ENCODE measurements at places on chromosomes 4 and X.

DNA sequence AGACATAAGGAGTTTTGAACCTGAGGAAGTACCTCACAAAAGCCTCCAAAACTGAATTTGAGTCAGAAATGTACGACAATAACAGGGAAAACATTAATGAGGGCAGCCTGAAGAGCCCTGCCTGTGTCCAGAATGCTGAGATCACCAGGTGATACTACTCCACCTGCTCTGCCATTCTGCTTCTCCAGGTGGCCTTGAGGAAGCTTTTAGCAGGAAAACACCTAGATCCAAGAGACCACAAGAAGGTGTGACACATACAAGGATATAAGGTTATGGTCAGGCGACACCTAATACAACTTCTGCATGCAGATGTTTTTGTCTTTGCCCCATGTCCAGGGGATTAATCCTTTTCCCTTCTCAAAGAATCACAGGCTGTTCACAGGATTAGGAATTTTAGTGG lies 15.3 kb downstream of the SOWAHB start:
- no peak for DNase-seq

- DNase-seq, result no peak
These were observed 139.9 kb downstream of the CPXCR1 start for GRCh38 chrX:88886908-88887307.

GRCh38 chr4:14130551-14130950 lies 503.0 kb upstream of the BOD1L1 start:
- DNase-seq, result no peak

DNA sequence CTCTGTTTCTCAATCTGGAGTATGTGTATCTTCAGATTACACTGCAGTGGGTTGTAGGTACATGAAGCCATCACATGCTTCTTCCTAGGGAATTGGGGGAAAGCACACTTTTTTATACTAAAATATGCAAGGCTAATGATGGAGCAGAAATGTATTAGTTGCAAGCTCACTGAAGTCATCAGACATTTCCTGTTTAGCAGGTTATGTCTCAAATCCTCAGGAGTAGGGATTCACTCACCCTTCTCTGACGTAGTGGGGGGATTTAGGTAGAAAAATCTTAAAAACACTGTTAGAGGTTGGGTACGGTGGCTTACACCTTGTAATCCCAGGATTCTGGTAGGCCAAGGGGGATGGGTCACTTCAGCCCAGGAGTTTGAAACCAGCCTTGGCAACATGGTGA lies 128.4 kb upstream of the GPC4 start:
- no peak for DNase-seq

GRCh38 chr4:126242679-126243390 lies 928.1 kb downstream of the FAT4 start:
- no peak for DNase-seq

DNA sequence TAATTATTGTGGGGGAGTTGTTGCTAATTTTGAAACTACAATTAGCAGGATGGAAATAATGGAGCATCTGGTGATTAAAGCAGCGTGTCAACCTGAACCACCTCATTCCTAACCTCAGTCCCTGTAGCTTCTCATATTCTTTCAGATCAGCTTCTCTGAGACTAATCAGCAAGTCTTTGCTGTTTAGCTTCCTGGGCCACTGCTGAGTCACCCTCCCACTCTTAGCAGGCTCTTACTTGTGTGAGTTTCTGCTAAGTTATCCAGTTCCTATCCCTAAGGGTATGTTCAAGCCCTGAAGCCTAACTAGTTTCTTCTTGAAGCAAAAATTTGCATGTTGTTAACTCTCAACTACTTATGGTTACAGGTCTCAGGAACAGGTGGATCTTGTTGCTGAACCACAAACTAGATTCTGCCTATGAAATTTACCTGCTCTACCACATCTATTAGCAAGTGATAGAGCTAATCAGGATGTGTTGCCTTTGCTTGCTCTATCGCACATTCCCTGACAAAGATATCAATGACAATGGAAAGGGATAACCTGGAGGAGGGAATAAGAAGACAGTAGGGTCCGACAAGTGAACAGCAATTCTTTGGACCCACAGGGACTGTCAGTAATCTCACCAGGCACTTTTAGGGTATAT lies 134.2 kb downstream of the EIF4E start:
- DNase-seq, result no peak

- DNase-seq, result no peak
These were observed 343.9 kb downstream of the UNC5C start for GRCh38 chr4:95204873-95205272.

DNA sequence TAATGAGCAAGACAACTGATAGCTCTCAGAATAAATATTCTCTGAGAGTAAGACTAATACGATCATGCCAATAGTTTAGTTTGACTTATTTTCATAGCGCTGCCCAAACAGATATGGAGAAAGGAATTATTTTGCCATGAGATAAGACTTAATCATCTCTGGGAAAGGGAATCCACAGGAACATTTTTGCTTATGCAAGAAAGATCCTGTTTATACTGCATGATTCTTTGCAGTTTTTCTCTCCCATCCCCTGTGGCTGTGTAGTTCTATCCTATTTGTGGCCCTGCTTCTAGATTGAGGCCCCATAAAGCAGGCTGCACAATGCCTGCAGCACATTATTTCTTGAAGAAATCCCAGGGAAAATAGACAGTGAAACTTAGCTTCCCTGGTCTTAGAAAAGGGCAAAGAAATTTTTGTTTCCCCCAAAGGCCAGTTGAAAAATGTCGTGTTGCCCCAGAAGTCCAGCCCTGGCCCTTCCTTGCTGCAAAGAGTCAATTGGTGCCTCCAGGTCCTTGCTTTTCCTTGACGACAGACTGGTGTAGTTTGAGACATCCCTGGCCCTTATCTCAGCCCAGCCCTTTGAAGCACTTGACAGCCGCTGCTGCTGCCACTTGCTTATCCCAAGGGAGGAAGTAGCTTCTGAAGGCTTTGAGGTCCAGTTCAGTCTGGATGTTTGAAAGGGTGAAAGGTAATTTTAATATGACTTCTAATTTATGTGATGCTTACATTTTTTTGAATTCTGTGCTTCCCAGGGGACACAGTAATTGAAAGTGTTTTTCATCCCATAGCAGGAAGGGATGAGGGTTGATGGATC lies 45.0 kb upstream of the SH3RF1 start:
- DNase-seq, result no peak

DNA sequence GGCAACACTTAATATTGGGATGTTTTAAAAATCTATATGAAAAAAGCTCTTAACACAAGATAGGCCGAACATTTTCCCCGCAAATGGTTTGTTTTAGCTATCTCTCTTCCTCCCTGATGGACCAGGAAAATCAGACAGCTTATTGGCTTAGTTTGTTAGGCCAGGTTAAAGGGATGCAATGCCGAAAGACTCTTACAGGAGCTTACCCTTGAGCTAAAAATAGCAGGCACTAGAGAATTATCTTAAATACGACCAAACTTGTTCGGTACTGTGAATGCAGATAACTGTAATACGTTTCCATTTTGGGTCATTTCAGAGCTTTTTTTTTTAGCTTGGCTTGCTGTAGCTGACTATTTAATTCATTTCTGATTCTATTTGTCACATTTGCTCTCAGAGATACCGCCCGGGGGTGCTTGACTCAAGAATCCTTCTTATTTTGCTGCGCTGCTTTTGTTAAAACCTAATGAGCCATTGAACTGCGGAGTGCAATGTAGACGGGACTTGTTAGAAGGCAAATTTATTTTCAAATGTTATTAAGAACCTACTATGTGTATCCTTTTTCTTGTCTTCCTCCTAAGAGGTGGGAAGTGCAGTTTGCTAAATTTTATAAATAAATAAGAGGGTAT lies 23.3 kb downstream of the PPARGC1A start:
- DNase-seq, result no peak

DNA sequence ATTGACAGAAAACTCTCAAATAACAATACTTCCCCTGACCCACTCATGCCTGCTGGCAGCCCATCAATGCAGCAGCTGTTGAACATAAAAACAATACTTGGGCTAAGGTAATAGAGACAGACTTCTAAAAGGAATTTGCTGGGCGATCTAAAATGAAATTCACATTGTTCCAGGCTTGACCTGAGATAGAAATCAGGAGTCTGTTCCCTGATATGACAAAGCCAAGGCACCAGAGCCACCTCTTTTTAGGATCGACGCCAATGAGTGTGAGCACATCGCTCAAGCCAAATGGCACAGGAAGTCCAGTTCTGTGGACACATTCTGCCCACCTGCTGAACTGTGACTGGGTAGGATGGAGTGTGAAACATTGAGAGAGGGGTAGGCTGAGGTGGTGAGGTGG lies 4.9 kb downstream of the SEPTIN11 start:
- no peak for DNase-seq

- no peak for DNase-seq
These were observed 15.8 kb upstream of the TXK start for GRCh38 chr4:48149827-48150370.

DNA sequence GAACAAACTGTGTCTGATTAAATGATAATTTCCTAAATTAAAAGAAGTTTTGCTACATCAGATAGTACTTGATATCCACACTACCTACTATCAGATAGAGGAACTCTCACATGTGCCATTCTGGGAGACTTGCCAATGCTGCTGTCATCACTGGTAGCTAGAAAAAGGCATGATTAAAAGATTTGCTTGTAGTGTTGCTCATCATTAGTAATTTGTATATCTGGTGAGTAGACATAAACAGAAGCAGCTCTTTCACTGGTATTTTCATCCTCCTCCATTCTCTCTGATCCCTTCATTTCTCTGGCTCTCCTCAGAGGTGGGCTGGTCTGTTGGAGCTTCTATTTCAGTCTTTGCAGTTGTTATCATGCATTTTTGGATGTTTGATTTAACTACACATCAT lies 56.0 kb downstream of the SPRY1 start:
- DNase-seq, result no peak

DNA sequence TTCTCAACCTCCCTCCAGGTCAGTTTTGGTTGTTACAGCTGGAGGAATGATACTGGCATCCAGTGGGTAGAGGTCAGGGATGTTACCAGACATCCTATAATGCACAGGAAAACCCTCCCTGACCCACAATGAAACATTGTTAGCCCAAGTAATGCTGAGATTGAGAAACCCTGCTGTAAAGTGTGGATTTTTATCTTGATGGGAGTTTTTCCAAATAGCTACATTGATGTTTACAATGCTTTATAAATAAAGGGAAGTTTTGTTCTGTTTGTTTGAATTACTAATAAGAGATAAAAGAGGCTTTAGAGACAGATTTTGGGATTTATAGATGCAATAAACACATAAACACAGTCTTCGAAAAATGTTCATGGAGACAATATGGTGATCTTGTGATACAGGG lies 194.0 kb upstream of the NUDT6 start:
- no peak for DNase-seq

DNA sequence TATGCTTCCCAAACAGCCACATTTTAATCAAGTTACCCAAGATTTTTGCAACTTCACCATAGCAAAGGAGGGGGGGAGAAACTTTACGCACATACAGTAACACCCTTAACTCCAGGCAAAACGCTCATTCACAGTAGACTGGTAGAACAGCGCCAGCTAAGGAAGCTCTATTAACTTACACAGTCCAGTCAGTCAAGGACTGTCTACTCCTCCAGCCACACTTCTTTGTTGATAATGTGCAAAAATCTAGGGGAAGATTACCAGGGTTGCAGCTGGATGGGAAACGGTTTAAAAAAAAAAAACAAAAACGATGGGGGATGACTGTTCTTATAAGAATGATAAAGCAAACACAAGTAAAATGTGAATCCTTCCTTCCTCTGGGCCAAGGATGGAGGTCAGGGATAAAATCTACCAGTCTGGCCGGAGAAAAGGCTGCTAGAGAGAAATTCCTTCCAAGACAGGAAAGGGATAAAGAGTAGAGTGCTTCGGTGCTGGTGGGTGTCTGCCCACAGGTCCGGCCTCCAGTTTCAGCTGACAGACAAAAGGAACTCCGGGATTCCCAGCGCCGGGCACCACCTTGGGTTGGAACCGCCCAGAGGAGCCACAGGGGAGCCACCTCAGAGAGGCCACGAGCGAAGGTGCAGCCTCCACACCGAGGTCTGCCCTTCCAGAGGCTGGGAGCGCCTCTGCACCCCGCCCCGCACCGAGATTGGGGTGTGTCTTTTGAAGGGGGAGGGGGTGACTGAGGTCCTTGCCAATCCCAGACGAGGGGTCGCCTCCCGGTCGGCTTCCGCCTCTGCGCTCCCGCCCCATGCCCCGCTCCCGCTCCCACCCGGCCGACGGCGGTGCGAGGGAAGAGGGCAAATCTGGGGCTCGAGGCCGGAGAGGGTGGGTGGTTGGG lies 811 bp downstream of the ANKRD50 start:
- DNase-seq, result no peak
